ENCODE measurements at places on chromosomes 5 and 9.

DNA sequence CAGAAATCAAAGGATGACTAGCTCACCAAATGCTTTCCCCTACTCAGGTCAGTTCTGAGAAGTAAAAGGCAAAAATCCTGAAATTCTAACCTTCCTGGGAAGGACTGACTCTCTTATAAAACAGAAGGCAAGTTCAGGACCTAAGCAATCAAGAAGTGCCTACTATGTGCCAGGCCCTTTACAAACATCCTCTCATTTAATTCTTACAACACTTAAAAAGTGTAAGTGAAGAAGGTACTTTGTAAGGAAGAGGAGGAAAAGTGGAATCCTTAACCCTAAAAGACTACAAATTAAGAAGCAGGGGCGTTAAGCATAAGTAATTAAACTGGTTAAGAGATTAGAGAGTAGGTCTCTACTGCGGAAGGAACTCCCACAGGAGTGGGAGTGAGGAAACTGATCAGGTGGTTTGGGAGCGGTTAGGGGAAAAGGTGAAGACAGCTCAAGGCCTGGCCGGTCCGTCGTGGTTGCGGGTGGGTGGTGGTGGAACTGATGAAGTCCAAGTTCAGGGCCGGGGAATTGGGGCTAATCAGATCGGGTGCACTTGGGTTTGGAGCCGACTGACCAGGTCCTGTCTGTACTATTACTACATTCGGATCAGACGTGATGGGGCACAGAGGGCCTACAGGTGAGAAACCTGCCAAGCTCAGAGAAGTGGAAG lies 839 bp downstream of the MED27 start:
- DNase-seq = peak; percentile 9

DNA sequence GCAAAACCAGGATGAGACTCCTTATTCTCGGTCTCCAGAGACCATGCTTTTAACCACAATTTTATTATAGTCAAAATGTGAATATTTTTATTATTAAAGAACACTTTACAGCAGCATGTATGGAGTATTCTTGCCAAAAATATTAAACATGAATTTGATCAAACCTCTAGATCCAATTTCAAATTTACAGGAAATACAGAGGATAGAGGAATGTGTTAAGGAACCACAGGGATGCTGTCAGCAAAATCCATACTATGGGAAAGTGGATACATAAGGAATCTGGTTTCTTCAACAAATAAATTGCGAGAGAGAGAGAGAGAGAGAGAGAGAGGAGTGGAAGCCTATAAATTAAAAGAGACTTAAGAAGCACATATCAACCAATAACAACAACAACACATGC lies 348.2 kb upstream of the NUDT12 start:
- DNase-seq = no peak

GRCh38 chr9:2620919-2621721 lies 467 bp upstream of the VLDLR start:
- peak; percentile 59 for DNase-seq

- no peak for DNase-seq
Measured at GRCh38 chr5:10536931-10537579, 26.8 kb upstream of the ANKRD33B start.

DNA sequence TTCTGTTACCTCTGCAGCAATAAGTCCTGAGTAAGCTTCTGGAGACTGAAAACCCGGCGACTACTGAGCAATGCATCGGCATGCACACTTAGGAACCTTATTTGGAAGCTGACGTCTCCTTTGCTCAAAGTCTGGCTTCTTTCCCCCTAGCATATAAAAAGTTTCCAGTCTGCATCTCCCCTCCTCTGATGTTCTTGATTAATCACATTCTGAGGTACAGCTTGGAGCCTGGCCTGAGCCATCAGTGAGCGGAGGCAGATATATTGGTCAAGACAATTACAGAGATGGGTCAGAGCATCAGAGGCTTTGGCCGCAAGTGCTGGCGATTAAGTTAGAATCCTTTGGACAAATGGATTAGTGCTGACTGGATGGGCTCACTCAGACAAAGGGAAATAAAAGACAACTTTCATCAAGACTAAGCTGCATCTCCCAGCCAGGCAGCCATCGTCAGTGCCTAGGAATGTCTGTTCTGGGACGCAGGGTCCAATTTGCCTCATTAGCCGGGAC lies 140.7 kb downstream of the MTX3 start:
- DNase-seq = no peak

DNA sequence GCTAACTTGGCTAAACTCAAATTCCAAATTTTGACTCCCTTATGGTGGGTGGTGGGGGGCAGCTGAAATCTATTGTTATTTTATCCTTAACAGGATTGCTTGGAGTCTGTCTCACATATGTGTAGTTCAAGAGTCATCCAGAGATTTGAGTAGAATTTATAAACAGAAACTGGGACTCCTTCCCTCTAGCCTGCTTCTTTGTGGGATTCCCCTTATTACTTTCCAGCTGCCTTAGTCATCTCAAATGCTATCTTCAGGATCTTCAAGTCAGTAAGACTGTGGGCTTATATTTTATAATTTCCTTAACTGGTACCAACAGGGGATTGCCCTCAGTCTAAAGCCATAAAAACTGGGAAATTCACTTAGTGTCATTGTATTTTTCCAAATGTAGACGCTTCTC lies 55.5 kb downstream of the NNT start:
- no peak for DNase-seq

GRCh38 chr5:140084541-140084940 lies 29.4 kb upstream of the PURA start:
- no peak for DNase-seq
